Stimulated activated CD4-positive, alpha-beta T cell treated with anti-CD3 and anti-CD28 coated beads, Interleukin-1b, Interleukin-23, amount 100 ng/mL, for 1 hour (primary cell): ENCODE measurements at places on chromosomes 6 and 20.

DNA sequence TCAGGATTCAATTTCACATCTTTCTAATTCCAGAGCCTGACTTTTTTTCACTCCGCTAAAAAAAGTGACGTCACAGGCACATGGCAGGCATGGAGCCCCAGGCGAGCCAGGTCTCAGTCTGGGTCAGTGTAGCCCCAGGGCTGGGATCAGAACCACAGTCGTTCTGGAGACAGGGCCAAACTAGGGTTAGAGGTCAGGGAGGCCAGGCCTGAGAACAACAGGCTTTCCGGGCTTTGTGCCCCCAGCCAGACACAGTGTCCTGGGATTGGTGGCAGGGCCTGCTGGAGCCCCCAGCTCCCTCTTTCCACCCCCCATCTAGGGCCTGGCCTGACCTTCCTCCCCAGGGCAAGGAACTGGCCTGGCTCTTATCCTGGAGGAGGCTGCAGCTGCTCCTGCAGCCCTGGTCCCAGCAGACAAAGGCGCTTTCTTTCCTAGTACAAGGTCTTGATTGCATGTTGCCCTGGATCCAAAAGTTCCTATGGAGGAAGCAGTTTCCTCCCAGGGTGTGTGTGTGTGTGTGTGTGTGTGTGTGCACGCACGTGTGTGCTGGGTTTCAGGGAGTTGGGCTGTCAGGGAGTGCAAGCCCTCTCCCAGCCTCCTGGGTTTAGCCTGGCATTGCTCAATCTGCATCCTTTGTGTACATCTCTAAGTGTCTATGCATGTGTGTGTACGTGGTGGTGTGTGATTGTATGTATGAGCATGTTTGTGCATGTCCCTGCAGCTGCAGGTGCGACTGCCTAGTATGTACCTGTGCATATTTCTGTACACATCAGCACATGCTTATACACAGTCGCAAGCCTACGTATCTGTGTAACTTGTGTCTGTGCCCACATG is 26.5 kb upstream of the EMILIN3 start:
- no peak for DNase-seq

GRCh38 chr6:36340618-36341454 is 4.1 kb upstream of the BNIP5 start:
- DNase-seq: peak; percentile 34

GRCh38 chr6:26043384-26044139 is 43.7 kb upstream of the HFE start:
- DNase-seq: no peak

GRCh38 chr6:7189101-7189758 is 81.5 kb downstream of the RREB1 start:
- DNase-seq: no peak

- DNase-seq: no peak
Observed at GRCh38 chr6:91392951-91393350, 806.1 kb upstream of the MAP3K7 start.

GRCh38 chr6:35013701-35014100 is 124.6 kb downstream of the ANKS1A start:
- no peak for DNase-seq
